ENCODE measurements at places on chromosomes 4 and X.

GRCh38 chr4:8820178-8821102 is 51.2 kb downstream of the HMX1 start:
- no peak for DNase-seq

- DNase-seq = no peak
These were observed 8.9 kb upstream of the UGT2A3 start for GRCh38 chr4:68960294-68961163.

DNA sequence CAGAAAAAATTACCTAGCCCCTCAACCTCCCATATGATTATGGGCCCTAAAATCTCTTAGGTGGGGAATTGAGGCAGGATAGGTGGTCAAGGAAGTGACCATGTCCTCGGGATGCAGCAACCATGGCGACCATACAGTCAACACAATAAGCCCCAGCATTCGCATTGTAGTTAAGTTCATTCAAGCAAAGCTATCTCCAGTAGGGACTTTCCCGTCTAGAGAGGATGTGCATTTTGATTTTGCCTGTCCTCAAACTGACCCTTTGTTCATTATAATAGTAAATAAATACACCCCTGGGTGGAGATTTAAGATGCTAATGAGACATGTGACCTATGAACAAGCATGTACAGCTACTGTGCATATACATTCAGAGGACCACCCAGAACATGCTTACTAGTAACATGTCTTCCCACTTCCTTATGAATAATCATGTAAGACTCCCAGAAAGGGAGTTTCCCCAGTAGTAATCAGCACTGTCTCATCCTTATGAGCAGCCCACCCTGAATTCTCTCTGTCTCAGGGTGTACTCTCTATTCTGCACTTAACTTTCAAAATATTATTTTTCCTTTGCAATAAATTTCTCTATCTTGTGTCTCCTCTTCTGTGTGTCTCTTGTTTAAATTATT is 74.3 kb downstream of the NUDT11 start:
- no peak for DNase-seq

DNA sequence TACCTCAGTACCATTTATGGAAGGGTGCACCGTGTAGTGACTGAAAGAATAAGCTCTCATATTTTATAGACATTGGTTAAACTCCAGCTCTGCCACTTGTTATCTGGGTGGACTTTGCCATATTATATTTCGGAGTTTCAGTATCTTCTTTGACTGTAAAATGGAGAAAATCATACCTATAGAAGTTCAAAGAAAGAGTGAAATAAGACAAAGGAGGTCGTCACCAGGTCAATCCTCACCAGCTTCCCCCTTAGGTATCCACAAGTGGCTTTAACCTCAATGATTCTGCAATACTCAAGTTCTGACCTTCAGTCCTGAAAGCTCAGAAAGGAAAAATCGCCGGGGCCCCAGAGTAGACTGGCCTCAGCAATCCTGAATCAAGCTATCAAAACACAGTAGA is 64.3 kb downstream of the TMEM144 start:
- DNase-seq = no peak

GRCh38 chr4:110020139-110020538 is 107.5 kb downstream of the EGF start:
- DNase-seq = no peak

- DNase-seq = no peak
These were observed 36.0 kb downstream of the CXCL8 start for GRCh38 chr4:73776321-73776729.

DNA sequence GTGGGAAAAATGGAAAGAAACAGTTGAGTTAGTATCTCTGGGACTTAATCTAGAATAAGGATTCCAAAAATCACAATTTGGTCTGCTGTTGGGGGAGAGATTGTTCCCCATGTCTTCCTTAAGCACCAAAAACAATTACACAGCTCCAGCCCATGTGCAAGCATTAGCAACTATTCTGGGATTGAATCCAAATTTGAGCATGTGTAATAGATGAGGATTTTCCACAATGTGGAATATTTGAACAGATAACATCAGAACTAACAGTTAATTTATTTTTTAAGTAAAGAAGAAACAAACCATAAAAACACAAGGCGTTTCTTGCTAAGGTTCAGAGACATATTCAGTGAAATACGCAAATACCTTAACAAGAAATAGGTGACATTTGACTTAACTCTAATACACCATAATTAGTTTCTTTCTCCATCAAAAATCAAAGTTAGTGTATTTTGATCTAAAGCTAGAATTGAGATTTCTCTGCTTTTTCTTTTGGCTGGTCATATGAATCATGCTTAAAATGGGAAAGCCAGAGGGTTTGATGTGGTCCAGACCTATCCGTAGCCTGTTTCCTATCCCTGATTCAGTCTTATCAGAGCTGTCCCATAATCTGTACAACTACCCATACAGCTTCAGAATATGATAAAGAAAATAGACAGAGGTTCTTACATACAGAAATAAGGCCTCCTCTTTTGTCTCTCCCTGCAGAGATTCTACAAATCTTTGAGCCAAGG is 413.4 kb downstream of the PACRGL start:
- DNase-seq = no peak

- DNase-seq = no peak
These were observed 128.4 kb upstream of the SCML1 start for GRCh38 chrX:17608888-17609287.

DNA sequence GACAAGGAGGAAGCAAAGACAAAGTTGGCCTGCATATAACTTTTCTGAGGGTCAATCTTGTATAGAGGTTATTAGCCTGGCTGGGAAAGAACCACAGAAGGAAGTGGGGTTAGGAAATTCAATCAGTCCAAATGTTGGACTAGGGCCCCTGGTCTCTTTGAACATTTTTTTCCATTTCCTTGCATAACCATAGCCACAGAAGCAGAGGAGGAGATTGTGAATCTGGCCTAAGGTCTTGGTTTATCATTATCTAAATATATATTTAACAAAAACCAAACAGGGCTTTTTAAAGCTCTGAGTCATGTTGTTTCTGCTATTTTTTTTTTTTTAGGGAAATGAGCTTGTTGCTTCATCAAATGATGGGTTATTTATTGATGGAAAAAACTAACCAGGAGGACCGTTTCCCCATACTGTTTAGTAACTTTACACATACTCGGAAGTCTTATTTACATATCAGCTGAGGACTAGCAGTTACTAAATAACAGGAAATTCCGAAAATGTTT is 97.7 kb upstream of the ACSL4 start:
- no peak for DNase-seq

DNA sequence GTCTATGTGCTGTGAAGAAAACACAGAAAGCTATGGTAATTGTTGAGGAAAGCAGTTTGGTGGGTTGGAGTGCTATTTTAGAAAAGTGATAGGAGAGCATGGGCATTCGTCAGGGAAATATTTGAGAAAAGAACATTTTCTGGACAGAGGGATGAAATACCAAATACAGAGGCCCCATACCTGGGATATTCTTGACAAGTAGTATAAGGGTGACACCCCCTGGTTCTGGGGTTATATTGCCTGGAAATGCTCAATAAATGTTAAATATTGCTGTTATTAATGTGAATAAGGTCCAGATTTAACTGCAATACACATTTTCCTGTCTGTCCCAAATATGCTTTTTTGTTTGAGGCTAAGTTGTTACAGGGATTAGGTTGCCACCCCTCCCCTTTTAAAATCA is 42.9 kb downstream of the WWC2 start:
- DNase-seq = no peak

- DNase-seq = no peak
These were observed 45.2 kb downstream of the ADD1 start for GRCh38 chr4:2888886-2889285.

DNA sequence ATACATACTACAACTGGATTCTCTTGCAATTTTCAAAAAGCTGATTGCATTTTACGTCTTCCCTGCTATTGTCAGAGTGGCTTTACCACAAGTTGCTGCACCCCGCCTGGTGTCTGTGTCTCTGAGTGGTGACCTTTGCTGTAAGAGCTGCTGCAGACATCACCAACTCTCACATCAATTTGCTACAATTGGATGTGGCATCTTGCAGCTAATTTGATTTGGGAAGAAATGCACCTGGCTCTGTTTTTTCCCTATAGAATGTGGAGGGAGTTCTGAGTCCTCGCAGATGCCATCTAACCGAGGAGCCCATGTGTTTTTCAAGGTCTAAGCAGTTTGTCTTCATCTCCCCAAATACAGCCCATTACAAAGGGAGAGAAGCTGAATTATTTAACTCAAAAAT is 73.8 kb upstream of the PHOX2B start:
- no peak for DNase-seq

DNA sequence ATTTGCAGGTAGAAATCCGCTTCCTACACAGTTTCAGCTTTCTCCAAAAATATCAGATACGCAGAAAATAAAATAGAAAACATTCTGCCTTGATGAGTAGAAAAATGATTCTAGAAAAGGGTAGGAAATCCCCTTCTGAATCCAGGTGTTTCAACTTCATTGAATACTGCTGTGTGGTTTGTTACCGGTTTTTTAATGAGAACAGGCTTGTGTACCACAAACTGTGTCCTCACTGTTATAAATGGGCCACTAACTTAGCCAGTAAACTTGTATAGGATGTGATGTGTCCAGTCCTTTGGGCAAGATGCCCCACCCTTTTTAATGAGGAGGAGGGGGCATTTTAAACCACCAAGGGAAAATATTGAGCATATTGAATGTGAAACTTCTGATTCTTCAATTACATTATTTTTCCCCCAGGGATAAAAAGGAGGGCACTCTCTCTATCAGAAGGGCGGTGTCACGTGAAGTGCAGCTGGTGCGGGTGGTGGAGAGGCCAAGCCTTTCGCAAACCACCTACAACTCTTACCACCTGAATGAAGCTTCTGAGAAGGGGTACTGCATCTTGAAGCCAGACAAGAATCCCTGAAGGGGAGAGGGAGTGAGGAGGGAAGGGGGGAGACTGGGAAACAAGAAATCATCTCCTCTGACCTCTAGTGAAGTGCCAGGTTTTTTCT is 4.5 kb downstream of the CXXC4 start:
- peak; percentile 39 for DNase-seq

DNA sequence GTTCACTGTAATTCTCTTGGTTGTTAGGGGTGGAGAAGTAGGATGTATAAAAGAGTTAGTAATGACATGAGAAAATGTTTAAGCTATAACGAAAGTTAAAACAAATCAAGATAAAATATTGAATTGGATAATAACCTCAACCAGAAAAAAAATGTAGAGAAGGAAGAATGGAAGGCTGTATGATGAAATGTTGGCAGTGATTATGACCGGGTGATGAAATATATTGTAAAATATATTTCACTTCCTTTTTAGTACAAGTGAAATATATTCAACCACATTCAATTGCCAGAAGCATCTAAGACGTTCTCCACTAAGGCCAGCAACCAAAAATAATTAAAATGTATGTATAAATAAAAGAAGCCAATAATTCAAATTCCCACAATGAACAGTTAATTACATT is 309.3 kb upstream of the FGF13 start:
- no peak for DNase-seq

DNA sequence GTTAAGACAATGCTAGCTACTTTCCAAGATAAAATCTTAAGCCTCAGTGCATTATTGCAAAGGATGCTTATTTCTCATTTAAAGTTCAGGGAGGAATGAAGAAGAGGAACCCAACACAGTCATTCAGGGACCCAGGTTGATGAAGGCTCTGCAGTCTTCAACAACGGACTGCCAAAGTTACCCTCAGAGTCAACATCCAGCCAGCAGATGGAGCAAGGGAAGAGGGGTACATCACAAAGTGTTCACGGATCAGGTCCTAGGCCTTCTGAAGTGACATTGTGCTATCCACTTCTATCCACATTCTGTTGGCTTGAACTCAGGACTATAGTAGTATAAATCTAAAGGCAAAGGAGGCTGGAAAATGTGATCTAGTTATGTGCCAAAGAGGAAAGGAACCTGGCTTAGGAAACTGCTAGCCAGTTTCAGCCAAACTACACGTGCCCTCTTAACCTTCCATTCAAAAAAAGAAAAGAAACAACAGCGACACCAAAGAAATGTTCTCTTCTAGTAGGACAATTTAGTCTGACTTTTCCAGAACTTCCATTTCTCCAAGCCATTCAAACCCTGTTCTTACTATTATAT is 28.8 kb downstream of the NKX6-1 start:
- no peak for DNase-seq

- DNase-seq = no peak
These were observed 37.4 kb upstream of the STS start for GRCh38 chrX:7109838-7110793.

GRCh38 chr4:169416997-169417396 is 146.2 kb upstream of the SH3RF1 start:
- DNase-seq = no peak

GRCh38 chr4:121073672-121074381 is 1.5 kb upstream of the NDNF start:
- no peak for DNase-seq

DNA sequence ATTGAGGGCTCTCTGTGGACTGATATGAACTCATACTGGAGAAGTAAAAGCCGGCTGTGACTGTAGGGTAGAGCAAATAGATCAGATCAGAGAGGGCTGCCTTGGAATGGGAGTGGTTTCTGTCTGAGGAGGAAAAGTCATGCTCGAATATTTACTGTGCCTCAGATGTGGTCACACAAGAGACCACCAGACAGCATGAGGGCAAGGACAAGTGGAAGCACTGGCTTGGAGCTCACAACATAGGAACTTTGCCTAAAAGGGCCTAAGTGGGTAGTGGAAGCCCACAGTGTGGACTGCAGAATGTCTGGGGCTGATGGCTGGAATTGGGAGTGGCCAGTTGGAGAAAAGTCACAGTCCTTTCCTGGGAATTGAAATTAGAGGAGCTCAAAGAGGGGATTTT is 19.8 kb downstream of the GLRB start:
- no peak for DNase-seq

GRCh38 chr4:36046026-36046425 is 198.3 kb downstream of the ARAP2 start:
- DNase-seq = no peak

- DNase-seq = no peak
These were observed 44.5 kb downstream of the ANKRD17 start for GRCh38 chr4:73213916-73214653.

- peak; percentile 14 for DNase-seq
These were observed 30.8 kb upstream of the LRBA start for GRCh38 chr4:151045907-151046306.

- no peak for DNase-seq
These were observed 60.3 kb upstream of the HSD17B10 start for GRCh38 chrX:53494436-53494835.

DNA sequence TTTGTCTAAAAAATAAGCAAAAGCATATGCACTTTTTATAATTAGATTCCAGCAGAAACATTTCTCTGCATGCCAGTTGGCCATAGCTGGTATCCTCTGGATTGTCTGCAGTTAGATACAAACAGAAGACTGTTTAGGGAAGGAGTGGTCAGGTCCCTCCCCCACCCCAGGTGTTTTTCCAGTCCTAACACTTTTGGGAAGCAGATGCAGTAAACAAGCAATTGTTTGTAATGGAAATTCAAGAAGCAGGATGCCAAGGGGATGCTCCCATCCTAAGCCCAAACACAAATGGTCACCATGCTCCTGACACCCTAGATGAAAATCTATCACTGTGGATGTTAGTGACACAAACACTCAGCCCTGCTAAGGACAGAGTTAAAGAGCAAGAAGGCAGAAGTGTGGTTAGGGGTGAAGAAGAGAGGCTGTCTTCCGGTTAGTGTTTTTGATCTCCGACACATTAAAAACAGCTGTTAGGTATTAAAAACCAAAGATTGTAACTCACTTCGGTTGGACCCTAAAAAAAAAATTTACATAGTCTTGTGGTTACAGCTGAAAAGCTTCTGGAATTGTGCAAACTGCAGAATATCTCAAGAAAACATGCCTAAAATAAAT is 7.9 kb downstream of the LEF1 start:
- DNase-seq = no peak

GRCh38 chr4:155761047-155761446 is 2.2 kb downstream of the GUCY1B1 start:
- no peak for DNase-seq

GRCh38 chrX:151852294-151852693 is 60.4 kb upstream of the MAGEA4 start:
- DNase-seq = no peak

GRCh38 chr4:106695501-106696262 is 327.1 kb upstream of the GIMD1 start:
- no peak for DNase-seq
